ENCODE measurements at places on chromosomes 2 and 18. TPM values are rescaled to one million over a fixed set of nuclear protein-coding genes. Genes with fewer than 3 reads are reported as not detected.

Gene TFPI
- total RNA-seq, result 66.7 TPM

Gene SEPTIN10
- total RNA-seq, result 121 TPM

Gene CCDC178
- 5.5 TPM for total RNA-seq

GRCh38 chr2:12441750-12442475, 274.8 kb upstream of the TRIB2 start:
- no peak for DNase-seq

DNA sequence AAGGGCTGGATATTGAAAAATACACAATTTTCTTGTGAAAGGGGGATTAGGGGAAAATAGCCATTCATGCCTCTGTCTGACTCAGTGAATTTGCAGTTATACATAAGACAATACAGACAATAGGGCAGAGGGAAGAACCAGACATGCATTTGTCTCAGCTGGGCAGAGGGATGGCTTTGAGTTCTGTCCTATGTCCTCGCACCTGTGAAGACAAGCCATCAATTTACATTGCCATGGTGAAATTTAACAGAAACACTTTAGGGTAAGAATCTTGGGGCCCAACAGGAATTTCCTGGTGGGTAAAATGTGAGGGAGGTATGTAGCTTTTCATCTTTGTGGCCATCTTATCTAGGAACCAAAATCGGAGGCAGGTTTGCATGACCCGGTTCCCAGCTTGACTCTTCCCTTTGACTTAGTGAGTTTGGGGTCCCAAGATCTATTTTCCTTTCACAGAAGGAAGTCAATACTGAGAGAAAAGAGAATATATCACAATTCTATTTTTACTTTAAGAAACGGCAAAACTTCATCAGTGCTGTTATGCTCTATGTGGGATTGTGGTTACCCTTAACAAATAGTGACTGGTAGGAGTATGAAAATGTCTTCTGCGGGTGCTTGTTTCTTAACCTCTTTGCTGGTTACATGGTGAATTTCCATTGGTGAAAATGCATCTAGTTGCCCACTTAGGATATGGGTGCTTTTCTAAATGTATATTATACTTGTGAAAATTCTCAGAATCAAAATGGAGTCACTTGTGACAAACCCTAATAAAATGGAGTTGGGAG, 221.8 kb downstream of the SPP2 start:
- no peak for DNase-seq

GRCh38 chr2:1979138-1979537, 234.8 kb upstream of the PXDN start:
- DNase-seq, result no peak

GRCh38 chr18:46174342-46175041, 70.3 kb downstream of the HAUS1 start:
- DNase-seq, result peak; percentile 17

GRCh38 chr2:65177751-65178442, 48.0 kb upstream of the RAB1A start:
- no peak for DNase-seq

DNA sequence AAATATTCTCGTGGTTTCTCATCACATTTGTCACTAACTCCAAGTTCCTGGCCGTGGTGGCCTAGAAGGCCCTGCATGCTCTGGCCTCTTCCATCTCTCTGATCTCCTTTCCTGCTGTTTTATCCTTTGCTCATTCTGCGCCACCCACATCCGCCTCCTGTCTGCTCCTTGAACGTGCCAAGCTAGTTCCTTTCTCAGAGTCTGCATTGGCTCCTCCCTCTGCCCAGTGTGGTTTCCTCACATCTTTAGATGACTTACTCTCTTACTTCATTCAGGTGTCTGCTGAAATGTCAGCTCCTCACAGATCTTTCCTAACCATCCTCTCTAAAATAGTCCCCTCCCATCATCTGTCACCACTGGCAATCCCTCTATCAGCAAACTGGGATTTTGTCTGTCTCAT, 158.6 kb upstream of the RBMS1 start:
- peak; percentile 42 for DNase-seq

Data from umbilical cord (tissue), 2 donors.